ENCODE measurements at places on chromosomes 6 and 20. TPM values are rescaled to one million over a fixed set of nuclear protein-coding genes. Genes with fewer than 3 reads are reported as not detected.

Gene EYS
- total RNA-seq, result under 0.01 TPM

Gene CST2
- total RNA-seq, result not detected

Gene NMBR
- total RNA-seq, result not detected

Gene BFSP1
- 1.9 TPM for total RNA-seq

Gene SLC17A9
- total RNA-seq, result 1.4 TPM

Gene TMEM217
- total RNA-seq, result 1.4 TPM

Gene OR2J3
- not detected for total RNA-seq

Gene SLC16A10
- not detected for total RNA-seq

Gene ARMC2
- 0.72 TPM for total RNA-seq

Gene VGLL2
- not detected for total RNA-seq

Gene DSP
- total RNA-seq, result 23.6 TPM

Gene FAM209B
- total RNA-seq, result not detected

Gene IL17A
- not detected for total RNA-seq

Gene CRYBG1
- total RNA-seq, result 1.1 TPM

Gene F13A1
- not detected for total RNA-seq

Gene ECT2L
- not detected for total RNA-seq

Gene PRDM13
- total RNA-seq, result not detected

Gene HLA-DRA
- total RNA-seq, result not detected

Gene SEMG1
- total RNA-seq, result not detected

Gene OR14J1
- total RNA-seq, result not detected

Gene EMILIN3
- total RNA-seq, result under 0.01 TPM

Gene ASIP
- total RNA-seq, result not detected

Gene CD83
- total RNA-seq, result 3.1 TPM

Gene RNF182
- 6.4 TPM for total RNA-seq

Gene CLIC5
- total RNA-seq, result not detected

Gene SCUBE3
- 21.1 TPM for total RNA-seq

Gene ROS1
- total RNA-seq, result under 0.01 TPM

Gene COL12A1
- total RNA-seq, result 502 TPM

Gene SLC44A4
- 0.36 TPM for total RNA-seq

Gene TFAP2B
- total RNA-seq, result not detected

Gene PHIP
- total RNA-seq, result 32.2 TPM

Gene TUBE1
- 10.0 TPM for total RNA-seq

Gene MLIP
- total RNA-seq, result not detected

Gene PTK6
- not detected for total RNA-seq

All from IMR-90 (cell line).